ENCODE measurements at places on chromosomes 12 and 14.

- DNase-seq, result no peak
These were observed 10.0 kb upstream of the CDC42BPB start for GRCh38 chr14:103067231-103067954.

GRCh38 chr14:82587226-82587625, 1053.6 kb upstream of the SEL1L start:
- DNase-seq, result no peak

GRCh38 chr14:94677213-94677612, 65.0 kb downstream of the SERPINA3 start:
- DNase-seq, result no peak

- DNase-seq, result no peak
These were observed 32.6 kb downstream of the RAD52 start for GRCh38 chr12:916712-917445.

- DNase-seq, result peak; percentile 91
These were observed at the start of gene PIGH for GRCh38 chr14:67599698-67600561. TSS of gene PIGH (minus strand) at chr14:67600268. CDS start at chr14:67600203, 65 bp downstream.

GRCh38 chr12:91877456-91878235, 268.0 kb downstream of the BTG1 start:
- DNase-seq, result peak; percentile 67

GRCh38 chr12:4187916-4188315, 85.6 kb upstream of the CCND2 start:
- DNase-seq, result no peak

GRCh38 chr14:64549016-64549415, 745 bp upstream of the PPP1R36 start:
- DNase-seq, result no peak

DNA sequence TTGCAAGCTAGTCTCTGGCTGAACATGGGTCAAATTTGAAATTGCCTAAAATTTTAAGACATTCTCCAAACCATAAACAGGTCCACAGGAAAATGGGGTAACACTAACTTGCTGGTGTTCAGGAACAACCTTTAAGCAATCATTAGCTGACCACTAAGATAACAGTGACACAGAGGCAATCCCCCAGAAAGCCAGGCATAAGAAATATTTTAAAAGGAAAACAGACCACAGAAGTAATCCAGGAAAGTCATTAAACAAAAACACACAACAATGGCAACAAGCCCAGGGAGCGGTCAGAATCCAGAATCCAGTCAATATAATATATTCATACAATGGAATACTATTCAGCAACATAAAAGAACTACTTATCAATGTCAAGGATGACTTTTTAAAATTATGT, 59.1 kb downstream of the LRP6 start:
- DNase-seq, result no peak

- no peak for DNase-seq
These were observed 222.9 kb downstream of the SLC15A4 start for GRCh38 chr12:128600886-128601285.

DNA sequence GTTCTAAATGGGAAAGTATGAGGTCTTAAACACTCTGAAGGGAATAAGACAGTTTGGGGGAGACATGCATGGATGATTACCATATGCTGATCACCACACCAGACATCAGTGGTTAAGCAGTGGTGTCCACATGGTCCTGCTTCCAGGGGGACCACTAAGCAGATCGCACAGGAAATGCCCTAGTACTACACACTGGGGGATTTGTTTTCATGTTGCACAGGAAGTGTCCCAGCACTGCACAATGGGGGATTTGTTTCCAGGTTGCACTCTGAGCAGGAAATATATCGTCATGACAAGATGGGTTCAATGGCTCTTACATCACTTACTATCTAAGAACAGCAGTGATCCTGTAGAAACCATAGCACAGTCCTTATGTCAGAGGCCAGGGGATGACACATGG, 245.5 kb downstream of the BCL11B start:
- no peak for DNase-seq
